Naive B cell (primary cell): ENCODE measurements at places on chromosomes 6 and 20.
A peak's percentile ranks its signal among the peaks of the same experiment; 100 is the strongest.

DNA sequence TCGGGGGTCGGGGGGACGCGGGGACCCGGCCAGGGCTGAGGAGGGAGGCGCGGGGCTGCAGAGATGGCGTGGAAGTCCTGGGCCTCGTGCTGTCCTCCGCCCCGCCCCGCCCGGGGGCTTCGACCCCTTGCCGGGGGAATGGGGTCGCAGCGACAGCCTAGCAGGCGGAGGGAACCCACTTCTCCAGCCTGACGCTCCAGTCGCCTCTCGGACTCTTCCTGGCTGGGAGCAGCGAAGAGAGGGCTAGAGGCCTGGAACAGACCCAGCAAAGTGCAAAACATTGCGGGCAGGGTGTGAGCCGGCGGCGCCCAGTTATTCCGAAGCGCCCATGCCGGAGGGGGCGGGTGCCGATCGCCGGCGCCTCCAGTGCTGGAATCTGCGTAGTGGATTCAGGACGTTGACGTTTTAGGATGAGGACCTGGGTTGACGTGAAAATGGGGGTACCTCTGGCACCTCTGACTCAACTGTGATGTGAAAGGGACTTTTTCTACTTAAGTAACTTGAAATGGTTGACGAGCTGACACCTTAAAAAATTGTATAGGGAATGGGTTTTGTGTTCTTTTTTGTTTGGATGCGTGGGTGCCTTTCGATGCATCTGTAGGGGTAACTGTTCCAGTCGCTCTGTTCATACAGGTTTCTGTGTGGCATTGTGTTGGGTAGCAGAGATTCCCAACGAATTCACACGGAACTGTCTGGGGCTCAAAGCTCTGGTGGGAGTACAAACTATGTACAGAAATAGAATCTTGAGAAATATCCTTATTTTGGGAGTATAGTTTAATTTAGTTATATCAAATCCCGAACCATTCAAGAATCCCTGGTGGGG, 1.4 kb downstream of the SLC35F1 start:
- DNase-seq: no peak
- peak overlapping the region; percentile 65 for H3K4me3 ChIP-seq
- no peaks in the 10 kb centered on the region for H3K36me3 ChIP-seq
- peaks cover 58% of the 10 kb centered on the region for H3K27me3 ChIP-seq
- H3K27ac ChIP-seq: peak overlapping the region; percentile 21
- H3K4me1 ChIP-seq: peaks cover 5% of the 10 kb centered on the region

DNA sequence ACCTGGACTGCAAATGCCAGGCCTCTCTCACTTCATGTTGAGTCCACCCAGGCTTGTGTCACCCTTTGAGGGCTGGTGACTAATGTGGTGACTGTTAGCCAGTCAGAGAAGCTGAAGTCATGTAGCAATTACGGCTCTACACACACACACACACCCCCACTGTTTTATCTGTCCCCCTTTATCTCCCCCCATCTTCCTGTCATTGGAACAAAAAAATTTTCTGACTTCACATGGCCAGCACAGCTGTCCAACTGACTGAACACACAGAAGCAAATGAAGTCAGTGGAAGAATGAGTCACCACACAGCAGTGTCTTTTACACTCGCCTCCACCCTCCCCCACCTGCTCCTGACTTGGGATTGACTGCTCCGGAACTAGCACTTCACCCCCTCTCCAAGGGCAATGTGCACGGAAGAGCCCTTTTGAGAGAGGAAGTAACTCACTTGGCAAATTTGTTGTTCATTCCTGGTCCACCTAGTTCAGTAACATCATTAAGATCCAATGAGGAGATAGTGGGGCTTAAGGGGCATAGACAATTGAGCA, 198.0 kb downstream of the RNF144B start:
- no peak for DNase-seq
- H3K27ac ChIP-seq: no peak overlapping the region
- H3K4me3 ChIP-seq: no peak overlapping the region
- H3K36me3 ChIP-seq: no peaks in the 10 kb centered on the region
- no peaks in the 10 kb centered on the region for H3K4me1 ChIP-seq

DNA sequence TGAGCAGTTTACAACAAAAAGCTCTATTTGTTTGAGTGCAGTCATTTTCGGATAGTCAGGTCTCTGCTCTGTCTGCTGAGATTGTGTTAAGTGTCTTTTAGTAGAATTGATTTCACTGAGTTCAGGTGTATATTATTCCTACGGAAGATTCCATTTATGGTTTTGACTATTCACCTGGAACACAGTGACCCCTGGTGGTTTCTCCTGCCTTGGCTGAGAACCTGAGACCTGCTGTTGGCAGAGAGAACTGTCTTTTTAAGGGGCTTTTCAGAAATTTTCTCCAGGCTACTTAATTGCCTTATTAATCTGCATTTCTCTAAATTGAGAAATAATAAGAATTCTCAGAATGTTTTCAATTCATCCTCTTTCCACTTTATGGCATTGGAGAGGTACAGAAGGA, 508.0 kb downstream of the TBC1D32 start:
- H3K36me3 ChIP-seq: no peaks in the 10 kb centered on the region
- no peak for DNase-seq
- H3K27ac ChIP-seq: no peak overlapping the region
- H3K27me3 ChIP-seq: no peaks in the 10 kb centered on the region
- H3K4me3 ChIP-seq: no peak overlapping the region

GRCh38 chr6:24961852-24962251, 26.1 kb upstream of the RIPOR2 start:
- no peaks in the 10 kb centered on the region for H3K27me3 ChIP-seq
- no peak for DNase-seq
- H3K4me3 ChIP-seq: peak overlapping the region; percentile 54

DNA sequence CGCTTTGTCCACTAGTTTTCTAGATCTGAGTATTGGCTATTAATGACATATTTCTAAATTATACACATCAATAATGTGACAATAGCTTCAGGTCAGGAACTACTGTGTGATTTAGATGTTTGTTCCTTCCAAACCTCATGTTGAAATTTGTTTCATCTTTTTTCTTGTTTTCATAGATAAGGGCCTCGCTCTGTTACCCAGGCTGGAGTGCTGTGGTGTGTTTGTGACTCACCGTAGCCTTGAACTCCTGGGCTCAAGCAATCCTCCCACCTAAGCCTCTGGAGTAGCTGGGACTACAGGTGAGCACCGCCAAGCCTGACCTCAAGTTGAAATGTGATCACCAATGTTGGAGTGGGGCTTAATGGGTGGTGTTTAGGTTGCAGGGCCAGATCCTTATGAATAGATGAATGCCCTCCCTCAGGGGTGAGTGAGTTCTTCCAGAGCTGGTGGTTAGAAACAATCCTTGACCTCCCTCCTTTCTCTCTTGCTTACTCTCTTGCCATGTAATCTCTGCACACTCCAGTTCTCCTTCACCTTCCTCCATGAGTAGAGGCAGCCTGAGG, 5.9 kb upstream of the NQO2 start:
- no peak overlapping the region for H3K27ac ChIP-seq
- no peak overlapping the region for H3K4me3 ChIP-seq
- no peaks in the 10 kb centered on the region for H3K36me3 ChIP-seq

- no peak overlapping the region for H3K27ac ChIP-seq
- no peaks in the 10 kb centered on the region for H3K36me3 ChIP-seq
- no peak for DNase-seq
Measured at GRCh38 chr20:48224533-48225050, 439.3 kb upstream of the SULF2 start.

DNA sequence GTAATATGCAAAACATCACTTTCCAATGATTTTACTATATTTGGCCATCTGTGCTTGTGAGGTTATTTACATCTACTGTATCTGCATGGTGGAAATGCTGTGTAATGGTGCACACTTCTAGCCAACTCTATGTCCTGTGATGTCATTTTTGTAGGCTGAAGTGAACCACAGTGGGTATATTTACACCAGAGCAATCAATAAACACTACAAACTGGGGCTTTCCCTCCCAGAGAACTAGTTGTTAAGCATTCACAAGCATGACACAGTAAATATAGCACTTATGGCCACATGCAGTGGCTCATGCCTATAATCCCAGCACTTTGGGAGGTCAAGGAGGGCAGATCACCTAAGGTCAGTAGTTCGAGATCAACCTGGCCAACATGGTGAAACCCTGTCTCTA, 4.9 kb downstream of the SLC22A2 start:
- no peaks in the 10 kb centered on the region for H3K36me3 ChIP-seq
- no peak overlapping the region for H3K27ac ChIP-seq
- H3K4me3 ChIP-seq: no peak overlapping the region

DNA sequence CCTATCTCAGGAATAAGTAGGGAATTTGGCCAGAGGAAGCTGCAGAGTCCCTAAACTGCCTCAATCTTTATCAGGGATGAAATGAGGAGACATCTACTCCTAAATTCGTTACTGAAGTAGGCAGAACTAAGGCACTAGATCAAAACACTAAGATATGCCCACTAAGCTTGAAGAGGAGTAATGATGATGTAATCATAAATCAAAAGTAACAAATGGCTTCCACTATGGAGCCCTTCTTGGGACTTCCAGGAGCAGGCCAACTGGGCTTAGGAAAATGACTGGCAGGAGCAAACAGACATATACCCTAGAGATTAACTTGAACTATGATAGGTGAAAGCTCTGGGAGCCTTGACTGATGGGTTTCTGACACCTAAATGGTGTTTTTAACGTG, 15.4 kb downstream of the ZSCAN12 start:
- H3K36me3 ChIP-seq: peaks cover 18% of the 10 kb centered on the region
- no peak for DNase-seq
- no peak overlapping the region for H3K4me3 ChIP-seq

DNA sequence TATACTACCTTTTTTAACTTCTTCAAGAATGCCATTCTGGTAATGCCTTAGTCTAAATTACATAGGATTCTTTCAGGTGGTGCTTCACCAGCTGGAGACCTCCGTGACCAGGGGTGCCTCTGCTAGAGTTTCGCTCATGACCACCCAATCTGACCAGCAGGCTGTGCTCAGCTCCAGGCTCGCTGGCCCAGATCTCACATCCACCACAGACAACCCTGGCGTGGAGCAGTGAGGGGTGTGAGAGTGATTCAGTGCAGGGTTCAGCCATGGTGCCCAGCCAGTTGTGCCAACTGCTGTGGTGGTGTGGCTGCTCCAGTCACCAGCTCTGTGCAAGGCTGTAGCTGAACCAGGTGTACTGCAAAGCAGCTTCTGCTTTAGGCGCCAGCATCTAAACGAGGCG, 198.6 kb downstream of the MMUT start:
- no peaks in the 10 kb centered on the region for H3K36me3 ChIP-seq
- no peaks in the 10 kb centered on the region for H3K4me1 ChIP-seq
- no peak for DNase-seq
- H3K27me3 ChIP-seq: no peaks in the 10 kb centered on the region
- H3K27ac ChIP-seq: no peak overlapping the region
- no peak overlapping the region for H3K4me3 ChIP-seq
